ENCODE measurements at places on chromosomes 13 and 19.

- DNase-seq = no peak
Measured at GRCh38 chr13:45439008-45439407, 20.8 kb upstream of the SLC25A30 start.

DNA sequence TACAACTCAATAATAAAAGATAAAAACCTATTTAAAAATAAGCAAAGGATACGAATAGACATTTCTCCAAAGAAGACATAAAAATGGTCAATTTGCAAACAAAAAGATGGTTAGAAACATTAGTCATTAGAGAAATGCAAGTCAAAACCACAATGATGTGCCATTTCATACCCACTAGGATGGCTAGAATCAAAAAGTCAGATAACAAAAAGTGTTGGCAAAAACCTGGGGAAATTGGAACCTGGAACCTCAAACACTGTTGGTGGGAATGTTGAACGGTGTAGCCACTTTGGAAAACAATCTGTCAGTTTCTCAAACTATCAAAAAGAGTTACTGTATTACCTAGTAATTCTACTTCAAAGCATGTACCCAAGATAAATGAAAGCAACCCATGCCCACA lies 26.5 kb upstream of the ZNF30 start:
- DNase-seq = no peak

- DNase-seq = no peak
Measured at GRCh38 chr13:109481040-109481439, 305.3 kb downstream of the IRS2 start.

GRCh38 chr13:109707044-109707741 lies 79.2 kb downstream of the IRS2 start:
- no peak for DNase-seq

DNA sequence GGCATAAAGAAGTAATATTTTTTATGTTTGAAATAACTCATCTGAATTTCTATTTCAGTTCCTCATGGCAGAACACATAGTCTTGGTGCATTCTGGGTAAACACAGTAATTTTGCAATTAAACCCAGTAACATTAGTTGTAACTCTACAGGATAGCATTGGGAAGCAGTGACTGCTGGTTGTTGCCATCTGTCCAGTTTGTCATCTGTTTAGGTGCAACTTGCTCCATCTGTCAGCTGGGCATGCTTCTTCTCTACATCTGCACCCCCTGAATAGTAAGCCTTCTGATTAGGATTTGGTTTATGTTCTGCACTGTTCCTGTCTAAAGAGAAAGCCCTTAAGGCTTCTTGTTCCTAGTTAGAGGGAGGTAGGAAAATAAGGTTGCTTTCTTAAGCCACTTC lies 63.5 kb upstream of the CSNK1A1L start:
- DNase-seq = no peak

GRCh38 chr19:52946322-52947310 lies 16.1 kb downstream of the ZNF816 start:
- DNase-seq = no peak
